PC-9 (cell line): ENCODE measurements at places on chromosomes 2 and 18. TPM values are rescaled to one million over a fixed set of nuclear protein-coding genes. Genes with fewer than 3 reads are reported as not detected.
A peak's percentile ranks its signal among the peaks of the same experiment; 100 is the strongest.

GRCh38 chr18:9786631-9787030 is 78.5 kb downstream of the RAB31 start:
- no peak for DNase-seq
- no peak overlapping the region for H3K27ac ChIP-seq
- peaks cover 20% of the 10 kb centered on the region for H3K4me1 ChIP-seq
- H3K4me3 ChIP-seq = no peak overlapping the region

DNA sequence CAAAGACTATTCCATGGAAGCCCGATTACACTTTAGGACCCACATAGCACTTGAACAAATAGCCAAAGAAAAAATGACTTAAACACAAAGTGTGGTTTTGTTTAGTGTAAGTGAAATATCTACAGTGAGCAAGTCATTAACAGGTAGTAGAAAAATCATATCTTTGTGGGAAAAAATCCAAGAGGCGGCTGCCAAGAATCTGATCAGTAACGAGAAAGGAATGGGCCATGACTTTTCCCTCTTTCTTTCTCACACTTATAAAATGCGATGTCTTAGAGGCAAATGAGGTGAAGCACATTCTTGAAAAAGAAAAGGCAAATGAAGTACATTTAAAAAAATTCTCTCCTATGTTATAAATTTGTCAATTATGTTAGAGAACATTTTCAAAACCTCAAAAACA is 12.9 kb upstream of the GEMIN6 start:
- DNase-seq = peak; percentile 18
- peaks cover 20% of the 10 kb centered on the region for H3K4me1 ChIP-seq
- no peak overlapping the region for H3K27ac ChIP-seq
- H3K36me3 ChIP-seq = no peaks in the 10 kb centered on the region
- H3K4me3 ChIP-seq = no peak overlapping the region
- no peaks in the 10 kb centered on the region for H3K27me3 ChIP-seq

DNA sequence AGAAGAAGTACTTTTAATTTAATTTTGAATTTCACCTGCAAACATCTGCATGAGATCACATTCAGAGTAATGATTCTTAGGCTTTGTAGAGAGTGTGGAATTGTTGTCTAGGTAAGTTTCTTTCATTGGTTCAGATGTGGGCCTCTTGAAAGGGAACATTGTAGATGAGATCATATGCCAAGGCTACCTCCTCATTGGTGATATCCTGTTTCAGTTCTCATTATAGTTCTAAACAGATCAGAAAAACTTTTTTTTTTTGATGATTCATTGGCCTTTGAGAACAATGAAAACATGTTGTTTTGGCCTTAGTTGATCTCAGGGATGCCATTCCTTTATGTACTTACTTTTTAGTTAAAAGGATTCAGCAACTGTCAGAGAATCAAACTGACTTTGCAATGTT is 44.5 kb downstream of the EML6 start:
- peaks cover 29% of the 10 kb centered on the region for H3K4me1 ChIP-seq
- no peaks in the 10 kb centered on the region for H3K36me3 ChIP-seq
- H3K4me3 ChIP-seq = no peak overlapping the region
- H3K27me3 ChIP-seq = no peaks in the 10 kb centered on the region

GRCh38 chr2:70684846-70685622 is 83.0 kb downstream of the ADD2 start:
- H3K27me3 ChIP-seq = peaks cover 9% of the 10 kb centered on the region; the same call in 1 of the 2 replicates
- no peak overlapping the region for H3K4me3 ChIP-seq
- no peaks in the 10 kb centered on the region for H3K36me3 ChIP-seq
- DNase-seq = no peak

DNA sequence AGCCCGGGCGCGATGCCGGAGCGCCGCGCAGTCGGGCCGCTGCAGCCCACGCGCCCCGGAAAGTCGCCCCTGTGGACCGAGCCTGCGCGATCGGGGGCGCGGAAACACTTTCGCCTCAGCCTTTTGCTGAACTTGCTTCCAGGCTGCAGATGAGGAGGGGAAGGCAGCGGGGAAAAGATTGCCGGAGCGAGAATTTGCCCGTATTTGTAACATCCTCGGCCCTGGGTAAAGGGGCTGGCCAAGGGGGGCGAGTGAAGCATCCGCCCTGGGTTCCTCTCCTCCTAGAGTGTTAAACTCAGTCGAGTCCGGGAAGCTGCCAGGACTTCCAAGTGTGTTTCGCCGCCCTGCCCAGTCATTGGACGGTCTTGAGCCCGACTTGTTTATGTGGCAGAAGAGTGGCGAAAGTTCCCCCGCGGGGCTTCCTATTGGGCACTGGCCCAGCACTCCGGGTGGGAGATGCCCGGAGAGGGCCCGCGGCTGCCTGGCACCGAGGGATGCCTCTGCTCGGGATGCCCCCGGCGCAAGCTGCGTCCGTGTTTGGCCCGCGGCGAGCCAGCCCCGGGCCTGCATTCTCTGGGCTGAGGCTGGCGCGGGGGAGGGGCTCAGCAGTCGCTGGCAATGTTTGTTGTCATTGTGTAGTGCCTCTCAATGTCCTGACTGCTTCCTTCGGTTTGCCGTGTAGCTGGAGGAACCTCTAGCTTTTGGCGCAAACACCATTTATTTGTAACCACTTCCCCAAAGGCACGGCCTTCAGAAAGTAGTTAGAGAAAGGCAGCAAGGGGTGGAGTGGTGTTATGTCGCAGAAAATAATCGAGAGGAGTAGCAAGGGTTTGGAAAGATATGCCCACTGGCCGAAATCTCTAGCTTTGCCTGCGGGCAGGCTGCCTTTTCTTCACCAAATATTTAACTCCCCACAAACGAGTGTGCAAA is 1.1 kb downstream of the CYBRD1 start:
- peak overlapping the region; percentile 81 for H3K27ac ChIP-seq
- DNase-seq = peak; percentile 71
- H3K27me3 ChIP-seq = no peaks in the 10 kb centered on the region

- no peak overlapping the region for H3K4me3 ChIP-seq
- peaks cover 45% of the 10 kb centered on the region for H3K27me3 ChIP-seq
- H3K4me1 ChIP-seq = no peaks in the 10 kb centered on the region
- H3K36me3 ChIP-seq = no peaks in the 10 kb centered on the region
- no peak overlapping the region for H3K27ac ChIP-seq
Observed at GRCh38 chr2:25161055-25161781, 7.2 kb downstream of the POMC start.

GRCh38 chr2:108612514-108613183 is 78.4 kb downstream of the LIMS1 start:
- no peak overlapping the region for H3K4me3 ChIP-seq
- H3K27me3 ChIP-seq = no peaks in the 10 kb centered on the region
- no peaks in the 10 kb centered on the region for H3K36me3 ChIP-seq
- DNase-seq = no peak
- H3K4me1 ChIP-seq = peaks cover 33% of the 10 kb centered on the region

GRCh38 chr2:70496819-70497218 is 56.8 kb downstream of the TGFA start:
- no peak overlapping the region for H3K4me3 ChIP-seq
- H3K27me3 ChIP-seq = no peaks in the 10 kb centered on the region
- 0 out of 2 replicates have a peak overlapping the region, but pooled peaks have one; percentile 48 for H3K27ac ChIP-seq
- no peak for DNase-seq
- H3K4me1 ChIP-seq = peaks cover 31% of the 10 kb centered on the region

GRCh38 chr2:145460112-145460511 is 940.2 kb upstream of the ZEB2 start:
- H3K36me3 ChIP-seq = no peaks in the 10 kb centered on the region
- no peak overlapping the region for H3K4me3 ChIP-seq
- no peaks in the 10 kb centered on the region for H3K4me1 ChIP-seq
- no peak for DNase-seq

DNA sequence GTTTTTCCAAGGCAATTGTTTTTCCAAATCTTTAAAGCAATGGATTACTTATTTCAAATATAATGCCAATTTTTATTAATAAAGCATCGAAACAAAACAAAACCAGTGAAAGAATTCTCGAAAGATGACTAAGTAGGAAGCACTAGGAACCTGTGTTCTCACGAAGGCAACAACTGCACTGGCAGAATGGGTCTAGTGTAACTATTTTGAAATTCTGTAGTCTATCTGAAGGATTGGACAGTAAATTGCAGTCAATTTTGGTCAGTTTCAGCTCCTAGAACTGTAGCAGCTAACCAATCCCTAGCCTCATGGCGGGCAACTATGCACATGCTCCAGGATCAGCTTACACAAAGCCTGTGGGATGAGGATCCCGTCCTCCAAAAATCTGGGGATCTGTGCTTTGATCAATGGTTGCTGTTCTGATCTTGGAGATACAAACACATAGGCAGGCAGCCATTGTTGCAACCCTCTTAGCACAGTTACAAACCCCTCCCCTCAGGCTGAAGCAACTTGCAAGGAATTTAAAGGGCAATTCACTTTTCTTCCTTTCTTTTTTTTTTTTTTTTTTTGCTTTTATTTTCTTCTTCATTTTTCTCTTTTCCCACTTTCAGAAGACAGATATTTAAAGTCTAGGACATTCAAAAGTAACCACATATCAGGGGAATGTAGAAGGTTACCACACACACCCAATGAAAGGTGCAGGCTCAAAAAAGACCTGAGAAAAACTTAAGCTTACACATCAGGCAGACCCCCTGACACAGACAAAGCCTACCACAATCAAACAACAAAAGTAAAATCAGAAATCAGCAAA is 147.6 kb downstream of the THADA start:
- peak overlapping the region; percentile 32; the same call in 1 of the 2 replicates for H3K27ac ChIP-seq
- no peak for DNase-seq
- H3K27me3 ChIP-seq = no peaks in the 10 kb centered on the region
- H3K36me3 ChIP-seq = no peaks in the 10 kb centered on the region; the same call in 1 of the 2 replicates

Gene RELCH
- 19.6 and 20.1 TPM in 2 replicates for total RNA-seq
